ENCODE measurements at places on chromosomes 6 and 20.
A peak's percentile ranks its signal among the peaks of the same experiment; 100 is the strongest.

DNA sequence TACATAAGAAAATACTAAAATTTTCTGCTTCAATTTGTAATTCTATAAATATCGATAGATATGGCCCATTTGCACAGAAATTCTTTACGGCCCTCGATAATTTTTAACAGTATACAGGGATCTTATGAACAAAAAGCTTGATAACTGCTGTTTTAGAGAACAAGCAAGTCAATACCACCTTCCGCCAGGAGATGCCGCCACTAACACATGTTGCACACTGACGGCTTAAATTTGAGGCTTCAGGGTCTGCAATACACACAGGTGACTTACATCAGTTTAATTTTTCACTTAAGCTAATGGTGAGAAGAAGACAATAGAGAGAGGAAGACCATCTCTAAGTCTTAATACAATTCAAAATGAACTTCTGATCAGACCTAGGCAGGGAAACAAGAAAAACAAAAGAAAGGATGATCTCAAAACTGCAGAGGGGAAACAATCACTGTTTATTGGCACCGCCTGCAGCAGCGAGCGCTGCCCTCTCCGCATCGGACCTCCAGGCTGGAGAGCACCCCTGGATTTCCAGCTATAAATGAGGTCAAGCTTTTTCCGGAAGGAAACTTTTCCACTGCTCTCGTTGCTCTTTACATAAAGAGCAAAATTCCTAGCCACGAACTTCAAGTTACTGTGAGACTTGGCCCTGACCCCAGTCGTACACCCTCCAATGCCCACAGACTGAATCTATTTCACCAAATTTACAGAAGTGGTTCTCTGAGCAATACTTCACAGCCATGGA, 53.9 kb downstream of the OTOR start:
- peak; percentile 16 for DNase-seq

GRCh38 chr6:149448821-149449453, 35.9 kb downstream of the ZC3H12D start:
- DNase-seq: no peak

- no peak for DNase-seq
These were observed 1279.0 kb upstream of the MAP3K7 start for GRCh38 chr6:91865889-91866288.

- DNase-seq: no peak
These were observed 37.4 kb downstream of the ANGPT4 start for GRCh38 chr20:878511-879307.

DNA sequence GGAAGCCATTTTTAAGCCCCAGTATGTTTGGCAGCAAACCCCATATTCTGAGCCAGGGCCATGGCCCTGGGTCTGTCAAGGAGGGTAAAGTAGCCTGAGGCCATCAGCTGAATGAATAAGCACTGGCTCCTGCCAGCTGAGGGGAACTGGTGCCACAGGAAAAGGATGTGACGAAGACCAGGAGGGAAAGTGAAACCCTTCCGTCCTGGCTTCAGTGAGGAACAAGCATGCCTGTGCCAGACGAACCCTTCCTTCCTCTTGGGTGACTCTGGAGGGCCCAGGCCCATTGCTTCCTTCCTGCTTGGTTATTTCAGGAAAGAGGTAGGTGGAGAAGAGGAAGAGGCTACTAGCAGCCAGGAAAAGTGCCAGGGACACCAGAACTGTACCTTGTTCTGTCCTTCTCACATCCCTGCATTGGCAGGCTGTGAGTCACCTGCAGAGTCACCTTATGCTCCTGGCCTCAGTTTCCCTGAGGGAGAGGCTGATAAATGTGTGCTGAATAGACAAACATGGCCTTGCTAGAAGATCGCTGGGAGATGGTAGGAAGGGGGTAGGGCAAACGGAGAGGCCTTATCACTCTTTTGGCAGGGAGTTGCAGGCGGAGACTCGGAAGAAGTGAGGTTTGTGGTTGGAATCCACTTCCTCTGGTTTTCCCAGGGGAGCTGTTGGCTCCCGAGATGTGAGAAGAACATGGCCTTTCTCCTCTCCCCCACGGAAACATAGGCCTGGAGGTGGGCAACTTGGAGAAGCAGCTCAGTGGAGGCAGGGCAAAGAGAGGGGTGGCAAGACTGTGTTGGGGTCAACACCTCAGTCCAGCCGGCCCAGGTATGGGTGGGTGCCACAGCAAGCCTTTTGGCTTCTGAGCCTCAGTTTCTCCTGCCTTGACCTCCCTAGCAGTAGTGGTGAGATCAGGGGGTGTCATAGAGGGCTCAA, 37.4 kb downstream of the COX4I2 start:
- DNase-seq: no peak

DNA sequence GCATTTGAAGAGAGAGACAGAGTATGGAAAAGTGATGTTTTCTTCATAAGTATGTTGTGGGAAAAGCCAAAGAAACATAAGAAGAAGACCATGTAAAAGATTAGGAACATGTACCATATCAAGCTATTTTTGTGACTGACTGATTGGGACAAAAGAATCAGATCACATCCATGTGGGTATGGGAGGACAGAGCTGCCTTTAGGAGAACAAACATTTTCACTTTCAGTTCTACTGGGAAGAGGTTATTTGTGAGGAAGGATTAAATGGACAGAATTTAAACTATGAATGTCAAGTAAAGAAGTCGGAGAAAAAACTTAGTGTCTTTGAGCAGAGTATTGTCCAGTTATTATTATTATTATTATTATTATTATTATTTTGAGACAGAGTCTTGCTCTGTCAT, 124.4 kb upstream of the HCRTR2 start:
- no peak for DNase-seq

GRCh38 chr6:169898788-169899480, 147.5 kb downstream of the ERMARD start:
- DNase-seq: no peak

DNA sequence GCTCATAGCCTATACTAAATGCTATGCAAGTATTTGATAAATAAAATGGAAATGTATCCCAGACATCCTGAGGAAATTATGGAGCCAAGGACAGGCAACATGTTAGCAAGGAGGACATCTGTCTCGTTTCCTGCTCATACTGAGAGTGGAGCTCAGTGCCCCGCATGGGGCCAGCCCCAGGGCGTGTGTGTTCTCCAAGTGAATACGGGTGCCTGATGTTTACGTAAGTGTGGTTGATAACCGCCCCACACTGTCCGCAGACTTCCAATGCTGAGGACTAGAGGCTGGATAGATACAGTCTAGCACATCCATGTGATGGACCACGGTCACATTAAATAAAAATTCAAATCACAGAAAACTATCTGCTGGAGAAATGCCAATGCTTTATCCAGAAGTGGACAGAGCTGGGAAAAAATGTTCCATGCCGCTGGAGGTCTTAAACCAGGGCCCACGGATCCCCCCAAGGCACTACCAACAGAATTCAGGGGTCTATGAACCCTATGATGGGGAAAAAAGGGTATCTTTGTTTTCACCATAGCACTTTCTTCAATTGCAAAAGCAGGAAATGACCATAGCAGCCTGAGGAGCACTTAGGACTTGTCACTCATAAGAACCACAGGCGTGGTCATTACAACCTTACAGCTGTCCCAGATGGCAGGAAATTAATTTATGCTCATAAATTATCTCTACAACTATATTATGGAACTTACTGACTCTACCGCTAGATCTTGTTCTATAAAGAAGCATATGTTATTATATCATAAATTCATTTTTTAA, 24.9 kb downstream of the TGM2 start:
- no peak for DNase-seq

DNA sequence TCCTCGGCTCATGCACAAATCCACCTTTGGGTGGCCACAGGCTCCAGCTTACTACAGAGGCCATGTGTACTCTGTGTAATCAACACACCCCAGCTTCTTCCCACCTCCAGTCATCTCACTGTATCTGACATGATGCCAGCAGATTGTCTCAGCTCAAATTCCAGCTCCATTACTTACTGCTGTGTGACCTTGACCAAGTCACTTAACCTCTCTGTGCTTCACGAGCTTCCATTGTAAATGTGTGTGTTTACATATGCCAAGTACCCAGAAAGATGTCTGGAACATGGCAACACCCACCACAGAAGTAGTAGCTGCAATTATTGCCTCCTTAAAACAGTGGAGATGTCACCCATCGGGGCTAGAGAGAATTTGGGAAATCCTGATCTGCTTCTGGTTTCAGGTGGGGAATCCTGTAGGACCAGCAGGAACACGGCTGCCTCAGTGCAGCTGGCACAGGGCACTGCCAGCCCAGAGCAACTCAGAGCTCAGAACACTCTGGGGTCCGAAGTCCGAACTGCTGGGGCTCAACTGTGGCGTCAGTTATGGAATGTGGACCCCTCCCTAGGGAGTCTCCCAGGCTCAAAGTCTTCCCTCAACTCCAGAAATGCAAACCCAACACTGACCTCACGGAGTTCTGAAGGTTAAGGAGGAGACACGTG, 21.2 kb upstream of the HLA-B start:
- DNase-seq: no peak

DNA sequence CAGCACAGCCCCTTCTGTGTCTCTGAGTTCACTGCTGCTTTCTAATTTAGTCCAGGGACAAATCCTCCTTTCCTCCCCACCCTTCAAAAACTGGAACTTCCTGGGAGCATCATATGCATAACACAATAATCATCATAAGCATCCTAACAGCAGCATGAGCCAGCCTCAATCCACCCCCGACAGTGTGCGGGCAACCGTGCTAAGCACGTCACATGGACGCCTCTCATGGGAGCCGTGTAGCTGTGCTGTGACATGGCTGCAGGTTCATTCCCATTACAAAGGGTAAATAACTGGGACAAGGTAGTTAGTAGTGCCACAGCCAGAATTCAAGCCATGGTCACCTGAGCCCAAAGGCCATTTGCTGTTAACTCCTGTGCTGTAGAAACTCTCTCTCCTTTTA, 24.5 kb upstream of the ULBP3 start:
- no peak for DNase-seq

DNA sequence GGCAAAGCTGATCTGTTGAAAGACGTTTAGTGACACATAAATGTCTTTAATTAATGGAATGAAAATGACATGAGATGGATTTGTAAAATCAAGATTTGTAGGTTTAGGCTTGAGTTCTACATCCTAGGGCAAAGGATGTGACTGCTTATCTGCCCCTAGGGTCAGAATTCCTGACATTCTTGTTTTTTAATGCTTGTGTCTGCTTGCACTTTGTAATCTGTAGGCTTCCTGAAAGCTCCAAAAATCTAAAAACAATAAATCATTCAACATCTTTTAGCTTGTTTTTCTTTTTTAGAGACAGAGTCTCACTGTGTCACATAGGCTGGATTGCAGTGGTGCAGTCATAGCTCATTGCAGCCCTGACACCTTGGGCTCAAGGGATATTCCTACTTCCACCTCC, 107.9 kb upstream of the MLIP start:
- no peak for DNase-seq

- DNase-seq: no peak
These were observed 12.6 kb upstream of the PIGU start for GRCh38 chr20:34689486-34689885.

- no peak for DNase-seq
These were observed 903.1 kb downstream of the PHF3 start for GRCh38 chr6:64538722-64539121.

DNA sequence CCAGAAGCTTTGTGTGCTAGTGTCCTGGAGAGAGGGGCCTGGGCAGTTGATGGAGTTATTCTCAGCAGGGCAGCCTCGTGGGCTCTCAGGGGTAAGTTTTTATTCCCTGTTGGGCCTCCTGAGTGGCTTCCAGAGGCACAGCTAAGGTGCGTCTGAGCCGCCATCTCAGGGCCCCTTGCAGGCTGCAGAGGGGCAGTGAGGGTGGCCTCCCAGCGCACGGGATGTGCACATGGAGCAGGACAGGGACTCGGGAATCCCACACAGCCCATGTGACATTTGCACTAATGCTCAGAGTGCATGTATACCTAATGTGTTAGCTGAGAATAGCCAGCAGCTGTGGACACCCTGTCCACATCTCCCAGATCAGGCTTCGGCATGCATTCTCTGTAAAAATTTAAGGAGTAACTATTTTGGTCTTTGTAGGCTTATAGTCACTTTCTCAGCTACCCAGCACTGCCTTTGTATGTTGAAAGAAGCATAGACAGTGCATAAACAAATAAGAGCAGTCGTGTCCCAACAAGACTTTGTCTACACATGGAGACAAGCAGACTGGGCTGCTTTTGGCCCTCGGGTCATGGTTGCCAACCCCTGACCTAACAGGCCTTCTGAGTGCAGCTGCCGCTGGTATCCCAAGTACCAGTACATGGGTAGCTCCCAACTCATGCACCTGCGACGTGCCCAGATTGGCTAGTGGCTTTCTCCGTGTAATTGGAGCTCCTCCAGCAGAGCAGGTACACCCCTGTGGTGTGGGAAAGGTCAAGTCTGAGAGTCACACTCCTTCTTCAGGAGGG, 18.6 kb upstream of the CST9L start:
- no peak for DNase-seq

GRCh38 chr6:157769776-157770426, 53.1 kb upstream of the SNX9 start:
- no peak for DNase-seq

DNA sequence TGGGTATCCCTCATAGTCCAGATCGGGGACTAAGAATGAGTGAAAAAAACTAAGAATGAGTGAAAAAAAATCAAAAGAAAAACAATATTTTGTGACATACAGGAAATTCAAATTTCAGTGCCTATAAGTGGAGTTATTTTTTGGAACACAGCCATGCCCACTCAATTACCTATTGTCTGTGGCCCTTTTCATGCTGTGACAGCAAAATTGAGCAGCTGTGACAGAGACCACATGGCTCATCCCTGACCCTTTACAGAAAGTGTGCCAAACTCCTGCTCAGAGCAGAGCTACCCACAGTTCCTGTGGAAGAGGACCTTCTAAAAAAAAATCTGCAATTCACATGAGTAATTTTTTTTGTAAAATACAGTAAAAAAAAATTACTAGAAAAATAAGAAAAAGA, 1.4 kb downstream of the NCR2 start:
- DNase-seq: no peak

DNA sequence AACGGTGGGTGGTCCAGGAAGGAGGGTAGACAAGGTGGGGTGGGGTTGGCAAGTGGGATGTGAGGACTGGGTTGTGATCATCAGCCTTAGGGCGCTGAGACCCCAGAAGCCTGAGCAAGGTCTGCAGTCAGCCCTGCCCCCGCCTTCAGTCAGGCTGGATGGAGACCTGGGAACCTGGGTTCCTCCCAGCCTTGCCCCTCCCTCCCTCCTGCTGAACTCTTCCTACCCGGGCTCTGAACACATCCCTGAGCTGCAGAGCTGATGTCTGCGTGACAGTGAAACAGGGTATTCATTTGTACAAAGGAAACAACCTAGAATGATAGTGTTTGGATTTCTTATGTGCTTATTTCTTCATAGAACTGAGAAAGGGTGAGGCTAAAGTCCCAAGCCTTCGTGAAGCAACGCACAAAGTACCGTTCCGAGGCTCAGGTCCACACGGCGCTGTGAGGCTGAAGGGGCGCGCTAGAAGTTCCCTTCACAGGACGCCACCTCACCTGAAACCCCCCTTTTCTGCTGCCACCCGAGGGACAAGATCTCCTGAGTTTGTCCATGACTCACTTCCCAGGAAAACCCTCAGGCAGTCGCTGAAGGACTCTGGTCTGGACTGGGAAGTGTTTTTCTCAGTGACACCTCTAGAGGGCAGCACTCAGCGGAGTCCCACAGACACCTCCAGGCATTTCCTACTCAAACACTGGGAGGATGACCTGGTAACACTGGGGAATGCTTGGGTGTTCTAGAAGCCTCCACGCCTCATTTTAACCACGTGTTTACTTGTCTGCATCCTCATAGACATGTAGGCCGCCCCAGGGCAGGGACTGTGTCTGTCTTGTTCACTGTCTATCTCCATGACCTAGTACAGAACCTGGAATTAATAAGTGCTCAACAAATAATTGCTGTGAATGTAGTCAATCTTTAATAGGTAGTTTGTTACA, 1.2 kb downstream of the GSTA5 start:
- DNase-seq: peak; percentile 15

All from AG04450 (cell line).